NCI-H1092 (cell line): ENCODE measurements at places on chromosomes 3 and 15.
A peak's percentile ranks its signal among the peaks of the same experiment; 100 is the strongest.

DNA sequence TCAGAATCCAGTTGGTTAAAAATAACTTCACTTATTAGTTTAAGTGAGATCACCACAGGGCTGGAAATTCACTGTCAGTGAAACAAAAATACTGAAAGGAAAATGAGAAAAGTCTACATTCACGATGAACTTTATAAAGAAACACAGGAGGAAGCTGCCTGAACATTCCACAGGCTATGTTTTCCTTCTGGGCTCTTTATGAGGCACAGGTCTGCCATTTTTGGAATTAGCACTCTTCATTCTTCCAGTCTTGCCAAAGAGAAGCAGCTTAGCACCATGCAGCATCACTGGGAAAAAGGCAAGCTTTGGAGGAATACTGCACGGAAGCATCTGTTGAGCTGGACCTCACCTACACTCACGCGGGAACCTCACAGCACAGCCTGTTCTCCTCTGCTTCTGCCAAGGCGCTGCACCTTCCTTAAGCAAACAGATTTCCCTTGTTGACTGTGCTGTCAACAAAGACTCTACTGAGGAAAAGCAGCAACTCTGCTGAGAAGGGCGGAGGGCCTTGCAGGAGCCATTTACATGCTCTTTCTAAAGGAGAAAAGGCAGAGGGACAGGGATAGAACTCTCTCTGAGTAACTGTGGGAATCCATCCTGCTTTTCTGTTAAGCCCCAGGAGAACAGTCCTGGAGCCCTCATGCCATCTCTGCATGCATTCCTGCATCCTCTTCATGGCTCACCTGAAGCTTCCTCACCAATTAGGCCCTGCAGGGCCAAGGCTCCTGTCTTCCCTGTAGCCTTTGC lies 15.7 kb downstream of the SUSD5 start:
- no peak for DNase-seq

DNA sequence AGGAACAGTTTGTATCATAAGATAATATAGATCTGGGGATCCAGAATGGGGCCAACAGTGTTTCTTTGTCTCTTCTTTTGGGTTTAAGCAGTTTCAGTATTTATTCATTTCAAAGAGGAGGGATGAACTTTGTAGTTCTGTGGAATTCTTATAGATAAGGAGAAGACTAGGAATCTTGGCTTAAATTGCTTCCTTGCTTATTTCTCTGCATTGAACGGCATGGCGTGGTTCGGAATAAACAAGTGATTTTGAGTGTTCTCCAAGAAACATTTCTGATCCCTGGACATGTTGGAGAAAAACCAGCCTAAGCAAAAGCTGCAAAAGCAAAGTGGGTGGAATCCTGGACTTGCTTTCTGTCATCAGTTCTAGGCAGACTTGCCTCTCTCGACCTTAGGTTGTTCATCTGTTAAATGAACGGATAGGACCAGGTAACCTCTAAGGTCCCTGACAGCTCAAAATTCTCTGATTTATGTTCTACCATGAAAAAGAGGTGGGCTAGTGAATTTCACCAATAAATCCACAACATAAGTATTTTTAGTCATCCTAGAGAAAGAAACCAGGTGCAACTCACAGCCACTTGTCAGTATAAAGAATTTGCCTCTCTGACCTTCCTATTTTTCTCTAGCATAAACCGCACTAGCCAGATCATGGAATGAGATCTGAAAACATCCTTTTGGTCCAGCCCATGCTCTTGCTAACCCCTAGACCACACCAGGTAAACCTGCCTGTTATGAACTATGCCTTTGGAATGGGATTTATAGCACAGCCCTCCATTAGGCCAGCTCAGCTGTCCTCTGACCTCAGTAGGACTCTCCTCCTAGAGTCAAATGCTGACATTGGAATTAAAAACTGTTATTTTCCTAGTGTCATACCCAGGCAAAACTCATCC lies 78.8 kb downstream of the CLDN11 start:
- DNase-seq: no peak

- DNase-seq: no peak
Observed at GRCh38 chr3:108088697-108089096, 2.1 kb downstream of the CD47 start.

DNA sequence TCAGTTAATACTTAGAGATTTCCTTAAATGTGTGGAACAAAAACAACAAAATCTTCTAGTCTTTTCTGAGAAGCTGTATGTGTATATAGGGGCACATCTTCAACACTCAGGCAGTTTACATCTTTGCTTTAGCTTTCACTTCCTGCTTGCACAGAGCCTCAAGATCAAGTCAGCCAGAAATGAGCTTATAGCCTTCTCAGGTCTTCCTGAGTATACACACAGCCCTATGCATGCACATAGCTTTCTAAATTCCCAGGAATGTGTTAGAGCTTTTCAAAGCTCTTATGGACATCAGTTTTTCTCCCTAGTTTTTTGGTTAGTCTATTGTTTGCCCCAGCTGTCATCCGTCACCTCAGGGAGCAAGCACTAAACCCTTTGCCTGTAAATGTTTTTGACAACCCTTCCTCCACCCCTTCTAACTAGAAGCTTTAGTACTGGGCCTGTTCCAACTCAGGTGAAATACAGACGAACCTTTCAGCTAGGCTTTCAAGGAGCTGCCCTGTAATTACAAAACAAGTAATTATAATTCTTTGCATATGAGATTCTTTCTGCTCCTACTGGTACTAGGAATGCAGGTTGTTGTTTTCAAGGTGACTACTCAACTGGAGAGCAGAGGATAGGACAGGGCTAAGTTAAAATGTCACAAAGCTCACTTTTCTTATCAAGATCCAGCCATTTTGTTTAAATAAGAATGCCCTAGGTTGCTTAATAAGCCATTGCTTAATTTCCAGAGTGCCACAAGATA lies 22.6 kb upstream of the MTMR10 start:
- DNase-seq: no peak

- no peak for DNase-seq
Observed at GRCh38 chr15:94882071-94882712, 650.8 kb downstream of the MCTP2 start.

- DNase-seq: peak; percentile 57
Observed at GRCh38 chr15:27723821-27724220, 375.3 kb downstream of the OCA2 start.

GRCh38 chr15:80418892-80419537 lies 14.8 kb downstream of the ARNT2 start:
- DNase-seq: peak; percentile 3

DNA sequence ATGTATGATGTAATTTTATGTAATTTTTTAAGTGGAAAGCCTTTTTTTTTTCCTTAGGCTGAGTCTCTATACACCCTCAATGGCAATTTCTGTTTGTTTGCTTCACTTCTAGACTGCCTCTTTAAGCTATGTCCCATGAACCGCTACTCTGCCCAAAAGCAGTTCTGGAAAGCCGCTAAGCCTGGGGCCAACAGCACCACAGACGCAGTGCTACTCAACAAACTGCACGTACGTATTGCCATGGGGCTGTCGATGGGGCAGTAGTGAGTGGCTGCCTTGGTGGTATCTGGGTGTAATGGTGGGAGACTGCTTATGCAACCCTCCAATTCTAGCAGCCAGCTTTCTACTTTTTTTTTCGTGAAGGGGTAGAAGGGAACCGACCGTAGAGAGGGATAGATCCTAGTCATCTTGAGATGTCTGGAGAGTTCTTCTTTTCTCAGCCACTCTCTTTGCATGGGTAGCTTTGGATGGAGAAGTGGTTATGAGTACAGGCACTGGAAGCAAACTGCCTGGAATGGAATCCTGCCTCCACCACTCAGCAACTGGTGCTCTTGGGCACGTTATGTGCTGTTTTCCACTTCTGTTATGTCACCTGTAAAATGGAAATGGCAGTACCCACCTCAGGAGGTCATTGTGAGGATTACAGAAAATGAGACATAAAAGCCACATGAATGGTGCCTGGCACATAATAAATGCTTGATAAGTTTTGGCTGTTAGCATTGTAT lies 134.7 kb downstream of the ITPR1 start:
- no peak for DNase-seq

- no peak for DNase-seq
Observed at GRCh38 chr3:22236490-22237270, 485.7 kb upstream of the ZNF385D start.

DNA sequence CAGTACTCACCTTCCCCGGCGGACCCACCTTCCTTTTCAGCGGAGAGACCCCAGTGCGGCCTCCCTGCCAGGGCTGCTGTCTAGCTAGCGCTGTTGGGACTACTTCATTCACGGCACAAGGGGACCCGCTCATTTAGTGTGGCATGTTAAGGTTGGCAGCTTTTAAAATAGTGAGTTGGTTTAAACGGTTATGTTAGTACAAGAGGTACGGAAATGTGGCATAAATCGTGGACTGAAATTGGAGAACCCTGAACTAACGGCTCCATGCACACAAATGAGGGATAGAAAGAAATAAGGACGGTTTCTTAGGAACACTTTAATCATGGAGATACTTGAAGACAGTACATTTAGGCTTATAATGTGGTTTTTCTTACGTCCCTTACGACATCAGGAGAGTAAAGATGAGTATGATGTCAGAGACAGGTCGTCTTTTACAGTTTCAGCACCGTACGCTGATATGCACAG lies 752 bp downstream of the CEP63 start:
- no peak for DNase-seq

DNA sequence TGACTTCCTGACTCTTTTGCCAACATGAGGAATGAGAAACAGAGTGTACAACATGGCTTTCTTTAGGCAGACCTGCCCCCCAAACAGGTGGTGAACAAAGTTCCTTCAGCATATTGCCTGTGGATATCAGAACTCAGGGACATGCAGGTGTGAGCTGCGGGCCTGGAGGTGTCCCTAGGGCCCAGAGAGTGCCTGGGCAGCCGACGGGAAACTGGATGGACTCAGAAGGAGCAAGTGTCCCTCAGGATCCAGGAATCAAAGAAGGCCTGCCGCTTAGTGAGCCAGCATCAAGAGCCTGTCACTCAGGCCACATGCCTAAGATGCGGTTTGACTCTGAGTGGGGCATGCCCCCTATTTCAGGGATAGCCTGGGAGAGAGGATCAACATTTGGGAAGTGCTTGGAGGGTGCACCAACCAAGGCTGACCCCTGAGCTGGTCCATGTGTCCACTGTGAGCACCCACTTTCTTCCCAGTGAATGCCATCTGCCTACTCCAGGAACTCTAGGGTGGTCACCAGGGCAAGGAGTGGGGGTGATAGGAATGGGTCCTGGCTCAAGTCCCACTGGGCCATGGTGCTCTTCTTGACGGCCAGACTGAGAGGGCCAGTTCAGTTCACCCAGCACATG lies 16.1 kb upstream of the POLR2M start:
- no peak for DNase-seq

- DNase-seq: no peak
Observed at GRCh38 chr15:35648941-35649340, 103.0 kb upstream of the DPH6 start.

DNA sequence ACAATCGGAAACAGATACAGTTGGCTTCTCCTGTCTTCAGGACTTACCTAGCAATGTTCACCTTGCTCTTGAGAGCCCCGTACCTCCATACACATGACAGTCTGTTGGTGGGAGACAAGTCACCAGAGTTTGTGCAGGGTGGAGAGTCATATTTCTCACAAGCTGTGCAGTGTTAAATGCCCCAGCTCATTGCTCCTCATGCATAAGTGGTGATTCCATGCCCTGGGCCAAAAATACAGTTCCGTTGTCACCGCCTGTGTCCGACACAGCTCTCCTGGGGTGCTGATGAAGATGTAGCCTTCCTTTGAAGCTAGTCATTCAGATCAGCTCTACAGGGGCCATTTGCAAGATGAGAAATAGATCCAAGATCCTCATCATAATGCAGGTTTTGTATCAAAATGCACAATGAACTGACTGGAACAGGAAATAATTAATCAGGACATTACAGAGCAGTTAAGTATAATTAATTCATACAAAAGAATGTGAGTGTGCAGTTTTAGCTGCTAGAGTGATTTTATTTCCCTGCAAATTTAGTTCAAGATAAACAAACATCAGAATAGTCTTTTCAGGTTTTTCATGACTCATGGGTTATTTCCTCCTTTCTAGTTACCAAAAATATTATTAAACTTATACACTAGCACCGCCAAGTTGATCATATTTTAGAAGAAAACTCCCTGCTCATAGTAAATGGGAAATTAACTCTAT lies 66.5 kb downstream of the CD47 start:
- DNase-seq: no peak

DNA sequence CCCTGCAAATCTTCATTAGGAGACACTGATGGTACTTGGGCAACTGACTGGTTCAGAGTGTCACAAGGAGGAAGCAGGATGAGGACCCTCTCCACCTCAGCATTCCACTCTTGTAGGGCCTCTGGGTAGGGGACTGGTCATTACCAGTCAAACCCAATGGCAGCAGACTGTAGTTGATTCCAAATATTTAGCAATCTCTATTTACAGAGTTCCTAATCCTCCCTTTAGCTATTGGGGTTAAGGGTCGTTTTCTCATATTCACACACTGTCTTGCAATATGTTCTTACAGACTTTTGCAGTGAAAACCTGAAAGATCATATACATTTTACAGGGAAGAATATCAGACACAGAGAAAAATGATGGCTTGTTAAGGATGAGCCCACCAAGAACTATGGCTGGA lies 397.7 kb downstream of the GAP43 start:
- DNase-seq: no peak

DNA sequence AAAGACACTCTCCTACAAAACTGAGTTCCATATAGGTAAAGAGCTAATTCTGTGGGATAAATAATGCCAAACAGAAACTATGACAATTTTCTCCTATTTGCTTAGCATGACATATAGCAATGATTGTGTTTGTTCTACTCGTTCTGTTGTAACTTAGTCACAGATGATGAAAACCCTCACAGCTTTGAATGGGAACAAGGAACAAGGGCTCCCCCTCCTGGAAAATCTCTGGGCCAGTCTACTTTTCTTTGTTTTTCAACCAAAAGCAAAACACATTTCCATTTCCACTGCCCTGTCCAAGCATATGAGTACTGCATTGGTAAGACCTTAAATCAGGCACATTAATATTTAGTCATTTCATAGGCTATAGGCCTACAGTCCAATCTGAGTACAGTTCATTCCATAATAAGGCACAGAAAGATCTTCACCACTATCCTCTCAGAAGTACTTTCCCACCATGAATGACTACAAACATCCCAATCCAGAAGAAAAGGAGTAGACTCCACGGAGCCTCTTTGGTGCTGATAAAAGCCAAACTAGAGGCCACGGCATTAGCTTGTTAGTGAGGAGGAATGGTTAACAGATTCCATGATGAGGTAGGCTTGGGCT lies 67.1 kb downstream of the ATP8B4 start:
- no peak for DNase-seq

DNA sequence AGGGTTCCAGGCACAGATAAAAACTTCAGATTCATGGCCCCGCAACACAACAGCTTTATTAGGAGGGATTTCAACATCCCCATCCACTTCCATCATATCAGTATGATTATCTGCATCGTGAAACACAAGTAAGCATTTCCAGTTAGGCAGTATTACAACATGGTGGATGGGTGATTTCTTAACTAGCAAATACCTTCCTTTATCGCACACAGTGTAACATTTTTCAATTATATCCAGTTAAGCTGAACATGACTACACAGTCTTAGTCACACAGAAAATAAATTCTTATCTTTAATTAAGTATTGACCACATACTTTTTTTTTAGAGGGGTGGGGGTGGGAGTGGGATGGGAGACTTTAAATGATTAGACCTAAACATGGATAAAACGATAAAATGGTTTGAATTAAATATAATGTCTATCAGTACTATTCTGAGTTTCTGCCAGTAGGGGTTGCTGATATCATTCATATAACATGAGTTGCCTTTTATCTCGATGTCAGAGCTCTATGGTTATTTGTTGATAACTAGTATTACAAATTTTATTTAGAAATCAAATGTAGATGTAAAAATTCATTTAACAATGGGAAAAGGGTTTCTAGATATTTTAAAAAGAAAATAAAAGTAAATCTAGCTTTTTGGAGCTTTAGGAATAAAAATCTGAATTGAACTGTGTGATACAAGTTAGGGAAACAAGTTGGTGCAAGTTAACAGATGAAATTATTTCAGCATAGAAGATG lies 146.6 kb downstream of the TBL1XR1 start:
- DNase-seq: peak; percentile 29
